ENCODE measurements at places on chromosomes 1 and 21.

- DNase-seq = no peak
Measured at GRCh38 chr1:71656902-71657301, 576.1 kb upstream of the ZRANB2 start.

- DNase-seq = no peak
Measured at GRCh38 chr1:225626698-225627097, 26.2 kb downstream of the ENAH start.

GRCh38 chr1:192787914-192788585 is 20.8 kb upstream of the RGS2 start:
- DNase-seq = no peak

DNA sequence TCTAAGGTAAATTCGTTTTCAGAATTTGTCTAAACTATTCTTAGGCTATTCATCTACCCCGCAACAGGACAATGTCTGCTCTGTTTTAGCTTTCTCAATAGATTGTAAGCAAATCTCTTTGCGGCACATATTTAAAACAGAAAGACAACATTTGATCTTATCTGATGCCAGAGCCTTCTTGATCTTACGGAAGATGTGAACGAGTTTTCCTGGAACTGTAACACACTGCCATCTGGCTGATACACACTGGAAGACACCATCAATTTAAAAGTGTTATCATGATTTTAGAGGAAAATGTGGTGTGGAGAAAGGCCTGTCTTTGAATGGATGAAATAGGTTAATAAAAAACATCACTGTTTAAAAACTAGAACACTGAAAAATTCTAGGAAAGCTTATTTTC is 36.1 kb downstream of the COA6 start:
- DNase-seq = no peak

- no peak for DNase-seq
Measured at GRCh38 chr21:27614231-27614630, 647.3 kb upstream of the ADAMTS5 start.

DNA sequence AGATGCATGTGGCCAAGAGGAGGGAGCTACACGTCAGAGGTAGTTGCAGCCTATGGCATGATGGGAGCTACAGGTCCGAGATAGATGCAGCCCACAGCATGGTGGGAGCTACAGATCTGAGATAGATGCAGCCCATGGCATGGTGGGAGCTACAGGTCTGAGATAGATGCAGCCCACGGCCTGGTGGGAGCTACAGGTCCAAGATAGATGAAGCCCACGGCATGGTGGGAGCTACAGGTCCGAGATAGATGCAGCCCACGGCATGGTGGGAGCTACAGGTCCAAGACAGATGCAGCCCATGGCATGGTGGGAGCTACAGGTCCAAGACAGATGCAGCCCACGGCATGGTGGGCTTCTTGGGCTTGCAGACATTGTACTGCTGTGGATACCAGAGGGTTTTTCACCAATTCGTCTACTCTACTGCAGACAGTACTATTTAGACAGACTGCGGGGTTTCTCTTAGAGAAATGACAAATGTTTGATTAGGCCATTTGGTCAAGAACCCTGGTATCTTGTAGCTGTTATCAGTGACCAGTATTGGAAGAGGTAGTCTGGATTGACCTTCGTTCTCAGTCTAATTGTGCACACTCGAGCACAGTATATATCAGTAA is 127.4 kb downstream of the DHRS3 start:
- no peak for DNase-seq

DNA sequence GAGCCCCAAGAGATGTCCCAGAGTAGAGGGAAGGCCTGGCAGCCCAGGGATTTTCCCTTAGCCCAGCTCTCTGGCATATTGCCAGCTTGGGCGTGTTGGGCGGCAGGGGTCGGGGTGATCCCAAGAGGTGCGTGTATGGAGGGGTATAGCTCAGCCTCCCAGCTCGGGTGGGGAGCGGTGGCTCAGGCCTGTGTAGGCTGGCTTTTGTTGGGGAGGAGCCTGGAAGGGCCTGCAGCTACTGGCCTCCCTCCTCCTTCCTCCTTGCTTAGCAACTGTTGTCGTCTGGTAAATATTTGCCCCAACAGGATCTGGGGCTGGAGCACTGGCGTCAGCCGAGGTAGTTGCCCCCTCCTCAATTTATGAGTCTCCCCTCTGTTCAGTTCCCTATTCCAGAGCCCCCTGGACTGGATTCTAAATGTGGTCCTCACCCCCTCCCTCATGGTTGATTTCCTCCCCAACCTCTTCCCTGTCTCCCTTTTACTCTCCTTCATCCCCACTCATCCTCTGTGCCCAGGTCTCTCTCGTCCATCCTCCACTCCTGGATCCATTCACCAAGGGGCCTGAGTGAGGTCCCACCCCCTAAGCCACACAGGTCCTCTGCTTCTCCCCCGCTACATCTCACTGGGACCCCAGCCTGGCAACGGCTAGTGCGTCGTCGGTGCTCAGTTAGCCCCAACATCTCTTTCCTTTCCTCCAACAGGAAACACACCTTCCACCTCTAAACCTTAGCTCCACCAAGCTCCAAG is 10.3 kb upstream of the LMNA start:
- no peak for DNase-seq

- no peak for DNase-seq
Measured at GRCh38 chr21:14863745-14864210, 201.0 kb downstream of the NRIP1 start.

DNA sequence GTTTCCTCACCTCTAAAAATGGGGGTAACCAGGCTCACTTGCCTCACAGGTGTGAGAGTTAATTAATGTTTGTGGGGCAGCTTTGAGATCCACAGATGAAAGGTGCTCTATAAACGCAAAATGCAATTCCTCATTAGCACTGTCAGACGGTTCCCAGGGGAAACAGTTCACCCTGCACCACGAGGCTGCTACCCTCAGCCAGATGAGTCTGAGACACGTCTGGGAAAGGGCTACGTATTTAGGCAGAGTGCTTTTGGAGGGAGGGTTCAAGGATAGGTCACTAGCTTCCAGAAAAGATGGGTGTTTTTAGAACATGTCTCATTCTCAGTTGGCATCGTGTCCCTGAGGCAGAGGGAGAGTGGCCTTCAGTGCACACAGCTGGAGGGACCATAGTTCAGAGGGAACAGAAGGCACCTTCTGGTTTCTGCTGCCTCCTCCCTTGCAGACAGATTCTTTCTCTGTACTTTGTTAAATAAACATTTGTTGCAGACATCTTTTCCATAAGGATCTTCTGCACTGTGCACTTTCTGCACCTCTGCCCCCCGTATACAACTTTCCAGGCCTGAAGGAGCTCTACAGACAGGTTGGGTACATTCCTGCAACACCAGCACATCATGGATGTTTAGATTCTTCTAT is 139.9 kb downstream of the CLIC6 start:
- no peak for DNase-seq

GRCh38 chr1:46394108-46394871 is at the start of gene FAAH:
Gene FAAH (plus strand): TSS chr1:46394317. CDS start chr1:46394349, 32 bp downstream.
- peak; percentile 51 for DNase-seq

- DNase-seq = no peak
Measured at GRCh38 chr21:33587792-33588484, 546 bp downstream of the DONSON start.

- no peak for DNase-seq
Measured at GRCh38 chr1:154620751-154621150, 12.8 kb upstream of the ADAR start.

DNA sequence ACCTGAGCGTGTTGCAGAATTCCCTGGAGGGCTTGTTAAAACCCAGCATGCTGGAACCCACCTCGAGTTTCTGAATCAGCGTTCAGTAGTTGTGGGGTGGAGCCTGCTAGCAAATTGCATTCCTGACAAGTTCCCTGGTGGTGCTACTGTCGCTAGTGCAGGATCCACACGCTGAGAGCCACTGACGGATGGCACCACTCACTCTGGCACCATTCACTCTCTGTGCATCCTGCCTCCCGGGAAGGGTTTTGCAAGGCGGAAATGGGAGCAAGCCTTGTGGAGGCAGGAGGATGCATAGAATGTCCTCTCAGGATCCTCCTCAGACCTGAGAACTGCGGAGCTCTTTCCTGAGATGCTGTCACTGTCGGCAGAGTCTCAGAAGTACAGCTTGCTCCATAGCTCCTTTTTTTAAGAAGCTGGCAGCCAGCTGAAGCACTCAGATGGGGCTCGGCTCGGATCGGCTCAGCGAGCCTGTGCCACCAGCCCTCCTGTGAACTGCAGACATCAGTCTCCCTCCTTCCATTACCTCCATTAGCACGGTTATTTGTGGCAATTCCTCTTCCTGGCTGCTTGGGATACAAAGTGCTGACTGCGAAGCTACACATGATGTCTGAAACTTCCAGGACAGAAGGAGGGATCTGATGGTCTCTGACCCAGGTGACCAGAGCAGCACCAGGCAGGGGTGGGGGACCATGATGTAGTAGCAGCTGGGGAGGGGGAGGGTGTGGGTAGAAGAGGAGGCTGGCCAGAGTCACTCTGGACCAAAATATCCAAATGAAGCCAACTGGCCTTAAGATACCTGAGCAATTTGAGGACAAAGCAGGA is 89.6 kb downstream of the C1orf94 start:
- no peak for DNase-seq

- DNase-seq = no peak
Measured at GRCh38 chr1:241413386-241413785, 56.4 kb upstream of the RGS7 start.

DNA sequence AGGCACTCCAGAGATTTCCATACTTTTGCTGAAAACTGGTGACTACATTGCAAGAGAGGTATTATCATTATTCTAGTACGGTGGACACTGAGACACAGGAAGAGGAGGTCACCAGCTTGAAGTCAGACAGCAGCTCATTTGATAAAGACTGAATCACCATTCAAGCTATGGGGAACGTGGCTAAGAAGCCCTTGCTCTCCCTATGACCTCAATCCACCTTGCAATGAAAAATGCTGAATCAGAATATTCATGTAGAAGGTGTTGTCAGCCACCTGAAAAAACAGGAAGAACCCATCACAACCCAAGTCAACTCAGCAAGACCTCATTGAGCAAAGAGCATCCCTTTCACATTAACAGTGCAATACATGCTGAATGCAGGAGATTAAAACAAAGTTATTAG is 59.0 kb upstream of the FGGY start:
- no peak for DNase-seq

DNA sequence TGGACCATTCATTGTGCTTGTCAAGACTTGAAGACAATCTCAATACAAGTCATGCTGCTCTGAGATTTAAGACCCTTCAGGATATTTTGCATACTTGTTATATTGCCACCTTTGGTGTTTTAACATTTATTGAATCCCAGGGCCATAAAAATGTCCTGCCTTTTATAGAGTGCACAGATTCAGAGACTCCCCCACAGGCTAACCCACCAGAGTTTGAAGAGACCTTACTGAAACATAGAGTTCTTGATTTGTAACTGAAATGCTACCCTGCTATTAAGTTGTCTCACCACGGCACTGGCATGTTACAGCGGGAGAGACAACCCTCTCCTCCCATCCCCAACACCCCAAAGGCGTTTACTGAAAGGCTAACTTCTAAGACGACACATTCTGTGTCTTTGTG is 313.9 kb upstream of the USP24 start:
- DNase-seq = no peak

DNA sequence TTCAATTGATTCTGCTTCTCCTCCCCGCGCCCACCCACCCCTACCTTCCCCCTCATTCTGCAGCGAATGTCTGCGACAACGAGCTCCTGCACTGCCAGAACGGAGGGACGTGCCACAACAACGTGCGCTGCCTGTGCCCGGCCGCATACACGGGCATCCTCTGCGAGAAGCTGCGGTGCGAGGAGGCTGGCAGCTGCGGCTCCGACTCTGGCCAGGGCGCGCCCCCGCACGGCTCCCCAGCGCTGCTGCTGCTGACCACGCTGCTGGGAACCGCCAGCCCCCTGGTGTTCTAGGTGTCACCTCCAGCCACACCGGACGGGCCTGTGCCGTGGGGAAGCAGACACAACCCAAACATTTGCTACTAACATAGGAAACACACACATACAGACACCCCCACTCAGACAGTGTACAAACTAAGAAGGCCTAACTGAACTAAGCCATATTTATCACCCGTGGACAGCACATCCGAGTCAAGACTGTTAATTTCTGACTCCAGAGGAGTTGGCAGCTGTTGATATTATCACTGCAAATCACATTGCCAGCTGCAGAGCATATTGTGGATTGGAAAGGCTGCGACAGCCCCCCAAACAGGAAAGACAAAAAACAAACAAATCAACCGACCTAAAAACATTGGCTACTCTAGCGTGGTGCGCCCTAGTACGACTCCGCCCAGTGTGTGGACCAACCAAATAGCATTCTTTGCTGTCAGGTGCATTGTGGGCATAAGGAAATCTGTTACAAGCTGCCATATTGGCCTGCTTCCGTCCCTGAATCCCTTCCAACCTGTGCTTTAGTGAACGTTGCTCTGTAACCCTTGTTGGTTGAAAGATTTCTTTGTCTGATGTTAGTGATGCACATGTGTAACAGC is 339.9 kb downstream of the NTNG1 start:
- DNase-seq = no peak

GRCh38 chr1:224529844-224530243 is 86.3 kb upstream of the CNIH3 start:
- no peak for DNase-seq

DNA sequence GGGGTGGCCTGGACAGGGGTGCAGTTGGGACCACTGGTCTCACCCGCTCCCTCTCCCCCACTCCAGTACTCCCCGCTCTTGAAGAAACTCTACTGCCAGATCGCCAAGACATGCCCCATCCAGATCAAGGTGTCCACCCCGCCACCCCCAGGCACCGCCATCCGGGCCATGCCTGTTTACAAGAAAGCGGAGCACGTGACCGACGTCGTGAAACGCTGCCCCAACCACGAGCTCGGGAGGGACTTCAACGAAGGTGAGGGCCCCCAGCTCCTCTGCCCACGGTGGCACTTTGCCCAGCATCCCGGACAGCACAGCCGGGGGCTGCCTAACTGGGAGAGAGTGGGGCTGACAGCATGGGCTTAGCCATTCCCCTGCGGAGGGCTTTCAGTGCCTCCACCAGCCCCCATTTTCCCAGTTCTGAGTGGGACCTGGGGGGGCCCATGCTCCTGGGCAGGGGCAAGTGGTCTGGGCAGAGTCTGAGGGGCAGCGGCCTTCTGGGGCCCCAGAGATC is 30.2 kb upstream of the CCDC27 start:
- DNase-seq = no peak

DNA sequence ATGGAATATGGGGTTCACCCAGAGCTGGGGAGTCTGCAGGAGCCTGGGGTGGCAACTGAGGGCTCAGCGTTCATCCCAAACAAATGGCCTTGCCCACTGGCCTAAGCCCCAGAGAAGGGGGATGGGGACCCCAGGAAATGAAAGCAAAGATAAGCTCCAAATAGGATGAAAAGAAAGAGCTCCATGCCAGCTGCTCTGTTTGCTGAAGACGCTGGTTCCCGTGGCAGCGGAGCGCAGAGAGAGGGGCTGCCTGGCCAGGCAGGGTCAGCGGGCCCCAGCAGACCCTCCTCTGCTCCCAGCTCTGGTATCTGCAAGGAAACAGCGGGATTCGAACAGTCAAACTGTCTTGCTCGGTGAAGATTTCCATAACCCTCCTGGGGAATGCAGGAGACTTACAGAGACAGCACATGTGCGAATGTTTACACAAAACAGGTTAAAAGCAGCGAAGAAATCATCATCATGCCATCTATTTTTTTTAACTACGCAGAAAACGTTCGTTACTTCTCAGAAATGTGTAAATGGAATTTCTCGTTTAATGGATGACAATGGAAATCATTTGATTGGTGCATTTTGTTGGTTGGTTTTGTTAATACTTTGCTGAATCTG is 94.4 kb downstream of the PDE9A start:
- no peak for DNase-seq

Data from mesothelial cell of epicardium (in vitro differentiated cells).